ENCODE measurements at places on chromosomes 5 and 9.
A peak's percentile ranks its signal among the peaks of the same experiment; 100 is the strongest.

DNA sequence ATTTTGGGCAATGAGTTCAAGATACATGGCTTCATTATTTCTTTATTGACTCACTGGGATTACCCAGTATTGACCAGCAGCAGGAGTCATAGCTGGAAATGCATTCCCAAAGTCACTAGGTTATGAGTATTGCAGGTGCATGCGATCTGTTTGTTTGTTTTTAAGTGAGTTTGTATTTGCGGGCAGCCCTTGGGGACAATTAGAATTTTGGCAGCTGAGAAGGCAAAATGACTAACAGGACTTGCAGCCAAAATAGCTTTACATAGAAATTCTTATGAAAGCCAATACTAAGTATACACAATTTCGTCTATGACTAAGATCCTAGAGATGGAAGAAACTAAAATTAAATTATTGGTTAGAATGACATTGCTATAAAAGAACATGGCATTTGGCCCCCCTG is 18.1 kb upstream of the RGMB start:
- DNase-seq: no peak

DNA sequence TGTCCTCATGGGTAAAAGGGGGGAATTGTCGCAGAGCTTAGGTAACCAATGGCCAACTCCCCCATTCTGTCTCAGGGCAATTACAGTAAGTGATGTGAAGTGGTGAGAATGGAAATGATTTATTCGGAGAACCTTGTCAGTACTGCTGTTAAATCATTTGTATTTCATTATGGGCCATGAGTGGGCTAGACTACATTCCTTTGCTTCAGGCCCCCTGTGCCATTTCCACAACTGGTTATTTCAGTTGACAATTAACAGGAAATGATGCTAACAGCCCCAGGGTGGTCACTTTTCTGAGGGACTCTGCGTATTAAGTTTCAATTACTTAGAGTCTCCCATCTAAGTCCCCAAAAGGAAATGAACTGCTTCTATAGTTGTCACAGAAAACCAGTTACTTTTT is 653.7 kb downstream of the CCDC171 start:
- DNase-seq: no peak

- DNase-seq: no peak
Measured at GRCh38 chr5:34719029-34719428, 62.9 kb downstream of the RAI14 start.

GRCh38 chr9:127184641-127185040 is 62.2 kb upstream of the ANGPTL2 start:
- no peak for DNase-seq

DNA sequence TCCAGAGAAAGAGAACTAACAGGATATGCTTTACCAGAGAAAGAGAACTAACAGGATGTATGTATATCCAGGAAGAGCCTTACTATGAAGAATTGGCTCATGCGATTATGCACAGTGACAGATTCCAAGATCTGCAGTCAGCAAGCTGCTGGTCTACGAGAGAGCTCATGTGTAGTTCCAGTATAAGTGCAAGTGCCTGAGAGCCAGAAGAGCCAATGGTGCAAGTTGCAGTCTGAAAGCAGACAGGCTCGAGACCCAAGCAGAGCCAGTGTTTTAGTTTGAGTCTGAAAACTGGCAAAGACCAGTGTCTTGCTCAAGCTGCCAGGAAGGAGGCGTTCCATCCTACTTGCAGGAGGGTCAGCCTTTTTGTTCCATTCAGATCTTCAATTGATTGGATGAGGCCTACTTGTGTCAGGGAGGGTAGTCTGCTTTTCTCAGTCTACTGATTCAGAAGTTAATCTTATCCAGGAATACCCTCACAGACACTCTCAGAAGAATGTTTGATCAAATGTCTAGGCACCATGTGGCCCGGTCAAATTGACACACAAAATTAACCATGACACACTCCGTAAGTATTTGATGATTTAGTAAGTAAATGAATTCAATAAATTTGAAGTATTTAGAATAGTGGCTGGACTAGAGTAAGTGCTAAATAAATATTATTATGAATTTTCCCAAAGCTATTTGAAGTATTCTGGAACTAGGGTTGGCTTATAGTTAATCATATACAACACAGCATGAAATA is 372.1 kb upstream of the SGCD start:
- DNase-seq: no peak

DNA sequence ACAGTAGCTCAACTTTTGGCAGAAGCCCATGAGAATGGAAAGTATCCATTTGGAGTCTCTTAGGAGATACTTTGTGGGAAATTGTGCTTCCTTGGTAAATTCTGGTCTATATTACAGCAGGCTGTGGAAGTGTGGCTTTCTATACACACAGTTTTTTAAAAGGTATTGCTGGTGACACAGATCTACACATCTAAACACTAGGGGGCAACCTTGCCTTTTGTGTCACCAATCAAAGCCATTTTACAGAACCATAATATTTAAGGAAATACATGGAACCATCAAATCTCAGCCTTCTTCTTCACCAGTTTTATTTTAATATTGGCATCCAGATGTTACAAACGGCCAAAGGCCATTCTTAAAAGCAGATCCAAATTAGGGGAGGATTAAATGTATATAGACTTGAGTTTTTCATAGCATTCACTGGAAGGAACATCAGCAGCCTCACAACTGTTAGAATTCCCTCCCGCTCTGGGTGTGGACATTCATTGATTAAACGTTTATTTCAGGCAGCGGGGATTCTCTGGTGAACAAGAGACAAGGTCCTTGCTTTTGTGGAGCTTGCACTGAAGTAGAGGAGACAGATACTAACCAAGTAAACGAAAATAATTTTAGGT is 132.4 kb upstream of the EPB41L4A start:
- DNase-seq: peak; percentile 27

DNA sequence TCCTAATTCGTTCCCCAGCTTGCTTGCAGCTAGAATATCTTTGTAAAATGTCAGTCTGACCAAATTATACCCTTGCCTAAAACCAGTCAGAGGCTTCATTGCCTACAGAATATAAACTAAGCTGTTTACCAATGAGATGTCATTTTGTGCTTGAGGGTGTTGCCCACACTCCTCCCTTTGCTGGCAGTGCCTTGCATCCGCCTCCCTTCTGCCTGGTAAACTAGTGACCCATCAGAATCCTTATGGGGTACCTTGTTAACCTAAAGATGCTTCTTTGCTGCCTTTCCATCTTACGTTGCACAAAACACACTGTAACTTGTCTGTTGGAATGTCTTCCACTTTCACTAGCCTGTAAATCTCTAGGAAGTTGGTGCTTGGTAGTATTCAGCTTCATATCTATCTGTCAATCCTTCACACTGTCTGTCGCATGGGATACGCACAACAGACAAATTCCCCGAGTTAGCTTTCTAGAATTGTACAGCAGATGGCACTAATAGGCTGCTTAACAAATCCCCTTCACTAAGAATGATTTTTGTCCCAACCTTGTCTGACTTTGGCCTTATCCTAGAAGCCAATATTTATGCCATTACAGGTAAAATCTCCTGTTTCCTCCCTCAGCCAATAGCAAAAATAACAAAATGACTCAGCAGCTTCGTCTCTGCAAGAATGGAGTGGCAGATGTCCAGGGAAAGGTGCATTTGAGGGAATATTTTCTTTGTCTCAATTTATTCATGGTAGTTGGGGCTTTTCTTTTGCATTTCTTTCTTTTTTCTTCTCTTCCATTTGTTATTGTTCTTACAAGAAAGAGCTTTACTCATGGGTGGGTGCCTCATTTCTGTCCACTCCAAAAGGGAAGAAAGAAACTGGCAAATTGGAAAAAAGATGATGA is 3.0 kb downstream of the NUDT2 start:
- DNase-seq: peak; percentile 17

Measured in NCI-H1105 treated with DMSO at 0.1 percent for 48 hours (cell line).